Stimulated activated CD4-positive, alpha-beta T cell treated with anti-CD3 and anti-CD28 coated beads, Interleukin-12 subunit alpha, Interleukin-12 subunit beta, amount 100 ng/mL, for 4 hours (primary cell): ENCODE measurements at places on chromosomes 11 and 22.

DNA sequence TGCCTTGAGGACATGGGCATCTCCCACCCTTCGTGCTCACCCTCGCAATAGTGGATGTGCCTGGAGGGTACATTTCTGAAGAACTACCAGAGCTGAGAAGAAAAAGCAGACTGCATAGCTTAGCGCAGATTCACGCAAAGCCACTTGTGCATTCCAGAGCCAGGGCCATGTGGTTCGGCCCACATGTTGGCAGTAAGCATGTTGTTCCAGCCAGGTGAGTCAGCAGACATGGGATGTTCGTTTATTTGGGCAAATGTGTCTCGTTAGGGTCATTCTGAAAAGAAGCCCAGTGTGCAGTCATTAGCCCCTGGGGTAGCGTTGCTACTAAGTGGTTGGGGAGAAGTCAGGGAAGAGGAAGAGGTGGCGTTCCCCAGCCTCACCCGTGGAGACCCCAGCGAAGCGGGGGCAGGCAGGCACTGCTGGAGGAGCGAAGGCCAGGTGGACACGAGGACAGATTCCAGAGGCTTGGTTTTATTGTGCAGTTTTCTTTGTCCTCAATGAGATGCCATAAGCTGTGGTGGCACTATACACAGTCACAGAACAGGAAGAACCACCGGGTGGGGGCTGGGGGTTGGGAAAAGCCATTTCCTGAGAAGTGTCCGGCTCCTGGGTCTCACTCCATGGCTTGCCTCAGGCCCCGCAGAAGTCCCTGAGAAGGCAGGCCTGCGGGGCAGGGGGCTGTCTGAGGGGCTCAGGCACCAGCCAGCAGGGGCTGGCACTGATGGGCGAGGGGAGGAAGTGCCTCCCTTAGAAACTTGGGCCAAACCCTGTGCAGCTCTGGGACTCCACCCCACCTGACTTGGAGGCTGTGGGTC, 5.0 kb downstream of the THY1 start:
- no peak for DNase-seq

- DNase-seq, result no peak
These were observed 15.0 kb downstream of the STARD10 start for GRCh38 chr11:72778535-72779494.

GRCh38 chr22:25070956-25071355, 118.4 kb downstream of the KIAA1671 start:
- DNase-seq, result no peak

- no peak for DNase-seq
These were observed 86.4 kb upstream of the SHISAL1 start for GRCh38 chr22:44398856-44399837.

DNA sequence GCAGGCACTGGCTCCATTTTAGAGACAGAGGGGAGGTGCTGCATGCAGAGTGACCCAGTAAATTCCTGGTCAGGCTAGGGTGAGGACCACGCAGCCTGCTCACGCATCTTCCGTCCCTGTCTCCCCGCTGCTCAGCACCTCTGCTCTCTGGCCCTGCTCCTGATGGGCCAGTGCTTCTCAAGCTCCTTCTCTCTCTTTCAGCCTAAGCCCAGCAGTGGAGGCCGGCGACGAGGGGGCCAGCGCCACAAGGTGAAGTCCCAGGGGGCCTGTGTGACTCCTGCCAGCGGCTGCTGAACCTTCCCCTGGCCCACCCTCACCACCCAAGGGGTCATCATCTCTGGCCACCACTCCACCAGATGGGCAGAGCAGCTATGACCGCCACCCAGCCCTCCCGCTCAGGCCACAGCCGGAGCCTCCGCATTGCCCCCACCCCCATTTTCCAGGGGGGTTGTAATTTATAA, 24.7 kb downstream of the GTPBP1 start:
- no peak for DNase-seq

- DNase-seq, result no peak
These were observed 23.7 kb downstream of the PDHX start for GRCh38 chr11:34940026-34940677.

DNA sequence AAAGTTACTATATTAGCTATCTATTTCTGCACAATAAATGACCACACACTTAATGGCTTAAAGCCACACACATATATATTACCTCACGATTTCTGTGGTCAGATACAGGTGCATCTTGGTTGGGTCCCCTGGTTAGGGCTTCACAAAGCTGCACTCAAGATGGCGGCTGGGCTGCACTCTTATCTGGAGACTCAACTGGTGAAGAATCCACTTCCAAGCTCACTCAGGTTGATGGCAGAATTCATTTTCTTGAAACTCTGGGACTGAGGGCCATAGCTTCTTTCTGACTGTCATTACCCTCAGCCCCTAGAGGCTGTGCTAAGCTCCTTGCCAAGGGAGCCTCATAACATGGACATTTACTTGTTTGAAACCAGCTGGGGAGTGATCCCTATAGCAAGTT, 5.1 kb upstream of the MS4A10 start:
- DNase-seq, result no peak

- DNase-seq, result no peak
These were observed 180.8 kb downstream of the BRD1 start for GRCh38 chr22:49646876-49647275.
